ENCODE measurements at places on chromosomes 2 and 18.

DNA sequence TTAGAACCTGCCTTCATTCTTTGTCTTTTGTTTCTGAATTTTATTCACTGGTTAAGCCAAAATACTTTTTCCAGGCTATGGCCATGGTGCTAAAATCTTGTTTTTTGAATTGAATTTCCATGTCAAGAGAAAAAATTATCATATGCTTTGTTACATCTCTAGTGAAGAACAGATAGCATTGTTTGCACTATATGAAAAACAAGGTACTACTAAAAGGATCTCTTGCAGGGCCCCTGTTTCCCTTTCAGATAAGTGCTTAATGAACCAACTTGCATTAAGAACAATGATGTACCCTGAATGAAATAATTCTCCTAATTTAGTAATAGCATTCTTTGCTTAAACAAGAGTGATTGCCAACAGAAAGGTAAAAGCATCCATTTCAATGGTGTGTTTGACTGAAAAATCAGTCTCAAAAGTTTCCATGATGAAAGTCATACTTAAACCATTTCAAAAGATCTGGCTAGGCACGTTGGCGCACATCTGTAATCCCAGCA lies 4.3 kb upstream of the MYL12B start:
- DNase-seq = no peak

DNA sequence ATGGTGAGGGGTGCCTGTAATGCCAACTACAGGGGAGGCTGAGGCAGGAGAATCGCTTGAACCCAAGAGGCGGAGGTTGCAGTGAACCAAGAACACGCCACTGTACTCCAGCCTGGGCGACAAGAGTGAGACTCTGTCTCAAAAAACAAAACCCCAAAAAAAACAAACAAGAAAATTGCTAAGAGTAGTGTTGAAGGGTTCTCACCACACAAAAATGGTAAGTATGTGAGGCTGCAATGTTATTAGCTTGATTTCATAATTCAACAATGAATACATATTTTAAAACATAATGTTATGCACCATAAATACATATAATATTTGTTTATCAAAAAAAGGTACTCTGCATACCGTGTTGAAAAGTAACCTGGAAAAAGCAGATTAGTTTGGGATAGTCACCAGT lies 45.8 kb downstream of the PSMG2 start:
- DNase-seq = no peak

DNA sequence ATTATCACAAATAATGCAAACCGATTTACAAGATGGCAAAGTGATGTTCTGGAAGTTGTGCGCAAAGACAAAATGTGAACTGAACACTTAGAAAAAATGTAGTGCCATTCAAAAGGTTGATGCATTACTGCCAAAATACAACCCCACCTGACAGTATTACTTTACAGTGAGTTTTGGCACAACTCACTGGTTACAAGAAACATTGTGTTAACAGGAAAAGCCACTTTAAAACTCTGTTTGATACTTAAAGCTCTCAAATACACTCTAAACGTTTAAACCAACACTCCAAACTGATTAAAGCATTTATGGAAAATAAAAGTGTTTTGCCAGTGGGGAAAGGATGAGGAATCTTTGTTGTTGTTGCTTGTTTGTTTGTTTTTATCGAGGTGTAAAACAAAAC lies 173.4 kb upstream of the SATB2 start:
- no peak for DNase-seq

GRCh38 chr2:20416723-20417122 lies 30.2 kb upstream of the RHOB start:
- DNase-seq = no peak

DNA sequence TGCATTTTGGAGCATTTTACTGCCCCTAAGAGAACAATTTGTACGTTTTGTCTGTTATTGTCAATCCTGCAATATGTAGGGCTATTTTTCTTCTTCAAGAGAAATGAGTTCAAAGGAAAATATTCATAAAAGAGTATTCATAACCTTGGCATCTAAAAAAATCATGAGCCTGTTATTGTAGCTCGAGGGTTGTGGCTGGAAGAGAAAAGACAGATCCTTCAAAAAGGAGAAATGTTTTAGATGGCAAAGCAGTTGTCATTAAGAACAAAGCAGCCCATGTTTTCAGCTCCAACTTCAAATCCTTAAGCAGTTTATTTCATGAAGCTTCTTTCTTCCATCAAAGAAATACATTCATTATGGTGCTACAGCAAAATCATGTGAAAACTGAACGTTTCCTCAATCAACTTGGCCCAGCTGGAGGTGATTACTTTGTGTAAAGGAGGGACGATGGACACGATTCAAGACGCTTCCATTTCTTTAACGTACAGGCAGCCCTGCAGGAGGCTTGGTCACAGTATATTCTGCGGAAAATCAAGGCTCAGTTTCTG lies 31.4 kb downstream of the QPCT start:
- DNase-seq = no peak

DNA sequence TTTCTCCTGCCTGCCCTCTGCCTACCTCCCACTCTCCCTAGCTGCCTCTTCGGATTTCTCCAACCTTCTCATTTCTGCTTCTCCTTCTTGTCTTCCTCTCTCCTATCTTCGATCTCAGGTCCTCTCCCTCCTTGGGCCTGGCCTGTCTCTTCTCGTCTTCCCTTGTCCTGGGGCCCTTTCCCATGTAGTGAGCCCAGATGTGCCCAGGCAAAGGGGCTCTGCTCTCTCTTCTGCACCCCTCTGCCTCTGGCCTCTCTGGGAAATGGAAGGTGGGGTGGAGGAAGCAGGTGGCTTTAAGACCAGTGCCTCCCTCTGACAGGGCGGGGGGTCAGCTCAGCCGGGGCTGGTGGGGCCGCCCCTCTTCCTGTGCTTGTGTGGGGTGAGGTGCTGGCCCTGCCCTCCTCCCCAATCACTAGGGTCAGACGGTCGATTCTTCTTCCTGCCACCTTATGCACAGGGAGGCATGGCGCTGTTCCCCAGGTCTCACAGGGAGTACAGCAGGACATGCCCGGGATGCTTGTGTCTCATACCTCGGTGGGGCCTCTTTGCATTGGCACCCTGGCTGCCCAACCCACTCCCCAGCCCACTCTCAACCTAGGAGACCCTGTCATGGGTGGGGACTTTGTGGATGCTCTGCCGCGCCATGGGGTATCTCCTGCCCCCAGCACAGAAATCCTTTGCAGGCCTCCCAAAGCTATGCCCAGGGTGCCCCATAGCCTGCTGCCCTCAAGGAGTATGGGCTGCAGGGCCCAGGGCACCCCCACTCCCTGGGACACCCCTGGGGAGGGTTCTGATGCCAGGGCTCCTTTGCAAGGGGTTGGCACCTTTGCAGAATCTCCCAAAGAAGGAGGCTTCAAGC lies 213.8 kb upstream of the HAAO start:
- no peak for DNase-seq

- no peak for DNase-seq
These were observed 176.8 kb upstream of the COL3A1 start for GRCh38 chr2:188797371-188797770.

DNA sequence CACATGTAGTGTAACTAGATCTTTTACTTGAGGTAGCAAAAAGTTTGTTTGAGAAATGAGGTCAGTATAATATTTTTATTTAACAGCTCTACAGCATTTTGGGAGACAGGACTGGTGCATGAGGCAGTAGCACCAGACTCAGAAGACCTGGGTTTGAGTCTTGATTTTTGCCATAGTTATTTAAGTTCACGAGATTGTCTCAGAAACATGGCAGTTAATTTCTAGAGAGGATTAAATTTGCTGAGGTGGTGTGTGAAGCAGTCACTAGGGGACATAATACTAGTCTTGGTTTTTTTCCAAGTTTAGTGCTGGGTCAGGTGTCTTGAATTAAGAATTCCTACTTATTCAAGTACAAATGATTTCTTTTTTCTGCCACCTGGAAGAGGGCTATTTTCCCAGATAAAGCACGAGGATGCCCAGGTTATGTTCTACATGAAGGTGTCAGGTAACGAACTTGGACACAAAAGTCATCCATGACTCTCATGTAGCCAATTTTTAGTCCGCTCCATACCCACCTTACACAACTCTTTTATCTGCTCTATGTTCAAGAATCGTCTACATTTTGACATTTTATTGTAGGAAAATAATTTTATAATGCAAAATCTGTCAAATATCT lies 1.4 kb downstream of the MARCHF7 start:
- no peak for DNase-seq

GRCh38 chr18:63559567-63560491 lies 17.7 kb downstream of the SERPINB12 start:
- DNase-seq = no peak

GRCh38 chr18:55981712-55982475 lies 393.9 kb upstream of the TCF4 start:
- no peak for DNase-seq

DNA sequence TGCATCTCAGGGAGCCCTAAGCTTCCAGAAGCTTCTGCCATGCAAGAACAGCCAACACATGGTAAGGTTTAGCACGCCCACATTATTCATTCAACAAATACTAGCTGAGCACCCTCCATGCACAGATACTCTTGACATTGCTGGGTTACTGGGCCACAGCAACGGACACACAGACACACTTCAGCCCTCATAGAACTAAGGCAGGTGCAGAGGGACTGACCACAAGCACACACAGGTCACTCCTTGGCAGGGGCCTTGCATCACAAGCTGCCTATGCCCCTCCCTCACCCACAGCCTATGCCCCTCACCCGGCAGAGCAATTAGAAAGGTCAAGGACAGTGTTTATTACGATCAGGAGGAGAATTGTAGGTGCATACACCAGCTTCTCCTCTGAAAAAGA lies 15.8 kb downstream of the SLC14A2 start:
- DNase-seq = no peak

- DNase-seq = no peak
These were observed 248.4 kb upstream of the KCNH7 start for GRCh38 chr2:163086940-163087339.

GRCh38 chr18:22639561-22639960 lies 221.8 kb upstream of the CTAGE1 start:
- DNase-seq = no peak

DNA sequence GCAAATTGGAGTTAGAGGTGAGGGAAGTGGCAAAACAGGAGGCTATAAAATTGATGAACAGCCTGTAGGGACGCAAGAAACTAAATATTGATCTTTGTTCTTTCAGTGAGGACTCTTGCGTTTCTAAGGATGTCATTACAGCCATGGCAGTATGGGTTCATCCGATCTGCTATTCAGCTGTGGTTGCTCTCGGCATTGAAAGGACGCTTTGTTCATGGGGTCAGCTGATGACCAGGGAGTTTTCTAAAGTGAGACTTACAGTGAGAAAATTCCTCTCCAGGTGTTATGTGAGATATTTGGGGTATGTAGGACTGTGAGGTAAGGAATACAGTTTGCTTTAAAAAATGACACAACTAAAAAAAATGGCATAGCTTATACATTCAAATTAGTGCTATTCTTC lies 52.7 kb upstream of the PELI1 start:
- no peak for DNase-seq

- no peak for DNase-seq
These were observed 8.9 kb upstream of the LTBP1 start for GRCh38 chr2:32937602-32938448.

DNA sequence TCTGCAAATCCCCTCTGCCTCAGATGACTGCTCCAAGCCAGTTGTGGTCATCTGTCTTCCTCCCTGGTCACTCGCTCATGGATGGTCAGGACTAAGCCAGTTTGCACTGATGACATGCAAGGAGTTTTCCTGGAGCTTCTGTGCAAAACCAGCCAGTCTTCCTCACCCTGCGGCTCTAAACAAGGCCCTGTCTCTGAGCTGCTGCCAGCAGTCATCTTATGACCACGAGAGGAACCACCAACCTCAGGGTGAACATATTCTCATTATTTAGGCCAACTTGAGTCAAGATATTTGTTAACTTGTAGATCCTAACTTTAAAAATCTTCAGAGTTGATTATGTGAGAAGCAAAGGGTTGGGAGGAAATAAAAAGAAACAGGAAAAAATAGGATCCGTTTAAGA lies 119.9 kb upstream of the CAB39 start:
- no peak for DNase-seq

DNA sequence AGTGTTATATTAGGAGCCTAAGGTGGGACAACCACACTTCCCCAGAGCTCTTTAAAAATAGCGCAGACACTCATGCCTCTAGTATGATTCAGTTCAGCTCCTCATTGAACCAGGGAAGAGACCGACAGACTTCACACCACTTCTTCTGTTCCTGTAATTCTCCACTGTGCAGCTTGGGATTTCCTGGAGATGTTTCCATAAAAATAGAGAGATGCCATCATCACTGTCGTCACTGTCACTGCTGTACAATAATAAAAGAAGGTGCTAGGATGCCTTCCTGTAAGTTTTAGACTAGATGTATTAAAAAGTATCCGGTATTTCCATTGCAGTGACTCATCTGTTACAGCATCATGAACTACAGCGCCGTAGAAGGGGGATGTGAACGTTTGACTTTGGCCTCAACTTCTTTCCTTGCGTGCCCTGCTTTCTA lies 110.9 kb downstream of the FAM210A start:
- DNase-seq = no peak

- DNase-seq = no peak
These were observed 50.9 kb downstream of the HS1BP3 start for GRCh38 chr2:20599861-20600461.

- DNase-seq = no peak
These were observed 11.8 kb downstream of the CHRNA1 start for GRCh38 chr2:174752403-174753037.

DNA sequence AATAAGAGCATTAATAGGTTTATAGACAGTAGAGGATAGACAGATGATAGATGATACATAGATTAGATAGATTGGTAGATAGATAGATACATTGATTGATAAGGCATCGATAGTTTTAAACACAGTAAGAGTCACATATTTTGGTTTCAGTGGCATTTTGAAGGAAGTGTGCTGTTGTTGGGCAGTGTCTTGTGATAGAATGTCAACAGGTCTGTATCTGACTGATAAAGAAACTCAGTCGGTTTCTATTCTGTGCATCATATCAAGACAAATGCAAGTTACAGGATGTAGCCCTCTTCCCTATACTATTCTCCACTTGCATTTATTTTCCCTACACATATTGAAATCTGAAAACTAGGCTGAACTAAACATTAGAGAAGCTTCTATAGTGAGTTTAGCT lies 1229.0 kb upstream of the ZEB2 start:
- no peak for DNase-seq

DNA sequence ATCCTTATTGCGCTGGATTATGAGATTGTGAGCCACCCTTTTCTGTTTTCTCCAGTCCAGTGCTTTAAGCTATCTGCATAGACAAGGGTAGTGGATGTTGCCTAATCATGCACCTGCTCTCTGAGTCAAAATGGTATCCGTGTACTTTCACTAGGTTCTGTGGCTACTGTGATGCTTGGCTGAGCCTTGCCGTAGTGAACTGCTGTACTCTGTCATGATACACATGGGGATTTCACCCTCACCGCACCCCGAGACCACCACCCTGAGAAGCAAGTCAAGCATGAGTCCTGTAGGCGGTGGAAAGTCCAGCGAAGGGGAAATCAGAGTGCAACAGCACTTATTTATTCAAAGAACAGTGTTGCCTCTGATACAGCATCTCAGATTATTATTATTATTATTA lies 55.0 kb downstream of the ARHGAP25 start:
- no peak for DNase-seq

- no peak for DNase-seq
These were observed 447 bp upstream of the CCL20 start for GRCh38 chr2:227813229-227813561.

GRCh38 chr2:202187570-202187969 lies 50.8 kb downstream of the SUMO1 start:
- no peak for DNase-seq

GRCh38 chr2:79832511-79833234 lies 319.8 kb downstream of the CTNNA2 start:
- no peak for DNase-seq

- no peak for DNase-seq
These were observed 227.5 kb downstream of the TPGS2 start for GRCh38 chr18:36601316-36601715.

- DNase-seq = no peak
These were observed 25.6 kb downstream of the TACR1 start for GRCh38 chr2:75173740-75174139.

- no peak for DNase-seq
These were observed 7.0 kb upstream of the CAVIN2 start for GRCh38 chr2:191853843-191854242.
